ENCODE measurements at places on chromosomes 11 and 22. TPM values are rescaled to one million over a fixed set of nuclear protein-coding genes. Genes with fewer than 3 reads are reported as not detected.

Gene SAC3D1
- 8.0 TPM for total RNA-seq

Gene SMC1B
- total RNA-seq, result 0.10 TPM

Gene APOL5
- not detected for total RNA-seq

Gene HPS5
- 29.2 TPM for total RNA-seq

Gene POU2AF2
- total RNA-seq, result not detected

Gene POU2AF1
- total RNA-seq, result 89.1 TPM

Measured in spleen (tissue), 13 donors.